ENCODE measurements at places on chromosomes 5 and 9.

DNA sequence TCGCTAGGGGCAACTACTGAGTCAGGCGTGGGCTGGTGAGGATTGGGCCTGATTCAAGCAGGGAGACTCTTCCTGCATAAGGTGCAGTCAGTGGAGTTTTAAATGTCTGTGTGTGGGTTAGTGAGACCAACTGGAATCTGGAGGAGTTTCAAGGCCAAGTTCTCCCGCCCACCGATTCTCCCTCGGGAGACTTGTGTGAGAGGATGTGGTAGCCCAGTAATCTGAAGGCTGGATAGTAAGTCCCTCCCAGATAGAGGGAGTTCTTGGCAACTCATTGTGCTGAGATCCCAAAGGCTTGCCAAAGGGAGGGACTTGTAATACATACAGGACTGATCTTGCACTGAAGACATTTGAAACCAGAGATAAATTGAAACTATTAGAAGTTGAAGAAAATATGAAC lies 51.8 kb downstream of the WDR36 start:
- DNase-seq = no peak

- DNase-seq = no peak
These were observed 128.3 kb upstream of the CCNH start for GRCh38 chr5:87541033-87541432.

DNA sequence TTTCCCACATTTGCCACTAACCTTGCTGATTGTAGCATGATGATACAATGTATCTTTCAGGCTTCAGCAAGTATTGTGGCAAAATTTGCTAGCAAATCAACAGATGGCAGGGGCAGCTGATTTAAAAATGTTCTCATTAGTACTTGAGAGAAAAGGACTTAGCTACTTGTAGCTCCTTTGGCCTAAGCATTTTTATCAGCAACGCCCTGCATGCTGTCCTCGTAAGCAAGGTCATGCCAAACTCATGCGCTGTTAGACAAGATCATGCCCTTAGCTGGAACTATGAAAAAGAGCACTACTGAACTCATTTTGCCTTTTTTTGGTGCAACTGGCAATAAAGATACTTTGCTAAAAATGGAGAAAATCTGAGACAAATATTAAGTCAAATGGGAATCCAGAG lies 197.1 kb downstream of the ICE1 start:
- no peak for DNase-seq

GRCh38 chr9:88319936-88320747 lies 68.1 kb upstream of the SPIN1 start:
- no peak for DNase-seq

GRCh38 chr9:114769624-114770023 lies 36.2 kb downstream of the TNFSF15 start:
- no peak for DNase-seq

DNA sequence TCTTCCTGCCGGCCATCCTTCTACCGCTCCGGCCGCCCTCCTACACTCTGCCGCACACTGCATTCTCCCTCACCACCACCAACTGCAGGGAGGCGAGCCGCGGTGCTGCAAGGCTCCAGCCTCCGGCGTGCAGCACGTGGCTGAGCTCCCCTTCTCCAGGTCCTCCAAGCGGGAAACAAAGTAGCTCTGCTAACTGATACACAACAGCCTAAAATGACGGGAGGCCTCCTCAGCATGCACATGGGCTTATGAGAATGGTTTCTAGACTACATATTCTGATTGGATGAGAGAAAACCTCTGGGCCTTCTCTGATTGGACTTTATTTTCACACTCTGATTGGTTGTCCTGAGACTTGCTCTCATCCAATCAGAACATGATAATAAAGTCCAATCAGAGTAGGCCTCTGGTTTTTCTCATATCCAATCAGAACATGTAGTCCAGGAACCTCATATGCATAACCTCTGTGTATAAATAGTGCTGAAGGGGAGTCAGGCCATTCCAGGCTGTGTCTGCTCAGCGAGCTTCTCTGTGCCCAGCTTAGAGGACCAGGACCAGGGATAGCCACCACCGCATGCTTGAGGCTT lies 27.0 kb upstream of the ZNF354B start:
- no peak for DNase-seq

DNA sequence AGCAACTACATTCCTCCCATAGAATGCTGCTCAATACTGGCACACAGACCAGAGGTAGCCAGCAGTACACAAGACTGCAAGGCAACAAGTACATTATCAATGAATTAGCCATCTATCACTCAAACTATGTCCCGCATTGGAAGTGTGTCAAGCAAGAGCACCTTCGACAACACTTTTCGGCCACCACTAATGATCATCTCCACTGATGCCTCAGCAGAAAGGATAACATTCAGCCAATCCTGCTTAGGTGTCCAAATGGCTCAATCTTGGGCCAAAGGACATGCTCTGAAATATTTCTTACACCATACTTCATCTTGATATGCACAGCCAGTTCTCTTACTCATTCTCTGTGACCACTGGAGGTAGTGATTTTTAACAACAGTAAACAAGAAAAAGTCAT lies 25.0 kb downstream of the SKP1 start:
- DNase-seq = no peak

DNA sequence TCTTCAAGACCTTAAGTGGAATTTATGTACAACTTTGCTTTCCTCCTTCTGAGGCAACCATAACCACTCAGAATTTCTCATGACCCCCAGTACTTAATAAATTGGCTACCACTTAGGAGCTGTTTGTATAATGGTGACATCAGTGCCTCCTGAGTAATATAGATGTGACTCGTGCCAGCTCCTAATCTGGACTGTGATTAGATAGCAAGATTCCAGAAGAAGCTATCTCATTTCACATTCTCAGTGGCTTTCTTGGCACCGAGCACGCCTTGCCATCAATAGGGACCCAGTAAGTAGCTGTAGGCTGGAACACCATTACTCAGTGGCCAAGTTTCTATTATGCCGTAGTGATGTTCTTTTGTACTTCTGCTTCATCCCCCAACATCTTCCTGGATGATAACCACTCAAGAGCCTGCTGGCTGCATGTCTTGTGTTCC lies 228.8 kb downstream of the CD180 start:
- DNase-seq = no peak

DNA sequence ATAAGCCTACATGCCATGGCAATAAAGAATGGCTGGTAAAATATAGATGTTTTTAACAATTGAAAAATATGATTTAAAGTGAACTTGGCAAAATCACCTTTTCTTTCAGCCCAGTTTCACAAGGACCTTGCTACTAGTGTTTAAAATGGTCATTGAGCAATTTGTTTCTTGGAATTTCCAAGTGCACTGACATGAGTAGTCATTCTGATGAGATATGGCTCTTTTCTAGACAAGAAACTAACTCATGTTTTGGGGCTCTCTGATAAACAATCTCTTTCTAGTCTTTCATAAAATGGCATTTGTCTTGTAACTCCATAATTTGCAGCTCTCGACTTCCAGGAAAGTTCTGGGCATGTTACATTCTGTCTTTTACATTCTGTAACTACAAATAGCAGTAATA lies 176.8 kb downstream of the NR2F1-AS1 start:
- no peak for DNase-seq

GRCh38 chr5:173823721-173824567 lies 64.2 kb upstream of the CPEB4 start:
- no peak for DNase-seq

DNA sequence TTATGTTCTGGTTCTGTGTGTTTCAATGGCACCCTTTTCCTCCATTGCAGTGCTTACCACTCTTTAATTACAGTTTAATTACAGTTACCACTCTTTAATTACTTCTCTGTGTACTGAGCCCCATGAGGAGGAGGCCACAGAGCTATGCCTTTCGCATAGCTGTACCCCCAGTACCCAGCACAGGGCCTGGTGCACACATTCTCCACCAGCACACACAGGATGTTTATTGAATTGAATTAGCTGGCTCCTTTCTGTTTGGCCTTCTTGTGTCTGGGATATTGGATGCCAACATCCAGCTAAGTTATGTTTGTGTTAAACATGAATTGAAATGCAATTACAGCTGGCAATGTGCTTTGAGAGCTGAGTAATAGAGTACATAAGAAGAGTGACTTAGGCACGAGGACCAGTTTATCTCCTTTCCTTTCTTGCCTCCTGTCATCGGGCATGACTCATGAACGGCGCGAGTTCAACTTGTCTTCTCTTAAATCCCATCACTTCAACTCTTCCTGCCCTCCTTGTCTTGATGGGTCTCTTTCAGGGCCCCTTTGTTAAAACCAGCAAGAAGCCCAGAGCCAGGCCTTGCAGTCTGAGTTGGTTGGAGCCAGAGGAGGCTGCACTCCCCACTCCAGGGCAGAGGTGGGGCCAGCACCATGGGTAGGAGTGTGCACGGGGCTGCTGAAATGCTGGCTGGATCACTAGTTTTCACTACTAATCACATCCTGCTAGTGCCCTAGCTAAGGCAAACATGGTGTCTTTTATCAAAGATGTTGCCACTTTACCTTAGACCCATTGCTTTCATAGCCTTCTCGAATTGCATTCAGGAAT lies 37.4 kb downstream of the MVB12B start:
- DNase-seq = no peak

DNA sequence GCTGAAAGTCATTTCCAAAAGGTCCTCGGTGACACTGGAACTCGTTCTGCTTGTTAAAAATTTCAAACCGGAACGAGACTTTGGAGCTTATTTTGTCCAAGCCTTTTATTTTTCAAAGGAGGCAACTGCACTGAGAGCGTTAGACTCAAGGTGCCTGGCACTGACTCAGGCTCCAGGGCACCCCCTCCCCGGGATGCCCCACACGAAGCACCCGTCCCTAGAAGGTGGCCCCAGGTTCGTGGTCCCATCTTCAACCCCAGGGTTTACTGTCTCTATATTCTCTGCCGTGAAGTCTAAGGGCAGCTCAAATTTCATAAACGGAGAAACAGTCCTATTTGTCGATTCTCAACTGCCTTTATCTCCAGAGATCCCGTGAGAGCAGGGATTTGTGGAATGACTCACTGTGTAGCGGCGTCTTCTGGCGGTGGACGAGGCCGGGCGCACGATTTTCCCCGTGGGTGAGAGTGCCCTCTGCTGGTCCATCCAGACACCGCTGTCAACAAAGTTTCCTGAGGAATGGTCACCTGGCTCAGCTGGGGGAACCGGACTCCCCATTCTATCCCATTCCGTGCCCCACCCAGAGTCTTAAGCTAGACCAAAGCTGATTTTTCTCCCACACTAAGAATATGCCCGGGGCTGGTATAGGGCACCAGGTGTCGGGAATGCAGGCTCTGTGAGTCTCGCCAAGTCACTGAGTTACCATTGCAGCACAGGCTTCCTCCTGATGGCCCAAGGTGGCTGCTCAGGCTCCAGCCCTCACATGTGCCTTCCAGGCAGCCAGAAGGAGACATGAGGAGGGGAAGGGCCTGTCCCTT lies 27.1 kb upstream of the SLC6A19 start:
- no peak for DNase-seq

GRCh38 chr9:75941066-75941465 lies 50.6 kb downstream of the PCSK5 start:
- no peak for DNase-seq

GRCh38 chr5:82820961-82821845 lies 256.0 kb downstream of the TMEM167A start:
- DNase-seq = no peak

GRCh38 chr5:124806373-124807077 lies 60.1 kb upstream of the ZNF608 start:
- DNase-seq = no peak

GRCh38 chr5:132000677-132001453 lies 10.6 kb downstream of the ACSL6 start:
- DNase-seq = peak; percentile 69

GRCh38 chr5:88875341-88876234 lies 7.4 kb downstream of the MEF2C start:
- peak; percentile 39 for DNase-seq

DNA sequence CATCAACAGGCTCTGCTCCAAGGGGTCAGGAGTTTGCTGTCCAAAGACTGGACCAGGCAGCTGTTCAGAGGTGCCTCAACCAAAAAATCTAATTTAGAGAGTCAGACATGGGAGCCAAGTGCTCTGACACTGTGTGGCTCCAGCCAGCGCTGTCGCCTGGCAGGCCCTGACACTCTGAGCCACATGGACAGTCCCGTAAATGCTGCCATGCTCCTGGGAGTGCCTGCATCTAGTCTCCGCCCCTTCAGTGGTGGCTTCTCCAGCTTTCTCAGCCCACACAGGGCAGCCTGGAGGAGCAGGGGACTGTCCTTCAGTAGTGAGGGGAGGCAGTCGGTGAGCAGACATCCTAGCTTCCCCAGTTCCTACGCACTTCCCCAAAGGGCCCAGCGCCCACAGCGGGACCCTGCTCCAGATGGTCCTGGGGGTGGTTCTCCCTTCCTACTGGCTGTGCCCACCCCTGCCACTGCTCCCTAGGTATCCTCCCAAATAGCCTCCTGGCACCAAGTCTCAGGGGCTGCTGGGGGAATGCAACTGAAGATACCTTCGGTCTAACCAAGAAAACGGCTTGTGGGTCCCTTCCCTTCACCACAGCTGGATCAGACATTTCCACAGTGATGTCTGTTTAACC lies 72.3 kb downstream of the SHC3 start:
- DNase-seq = no peak

- DNase-seq = no peak
These were observed 92.4 kb downstream of the EQTN start for GRCh38 chr9:27204578-27204977.

GRCh38 chr9:3125602-3126405 lies 281.9 kb upstream of the PUM3 start:
- DNase-seq = no peak

DNA sequence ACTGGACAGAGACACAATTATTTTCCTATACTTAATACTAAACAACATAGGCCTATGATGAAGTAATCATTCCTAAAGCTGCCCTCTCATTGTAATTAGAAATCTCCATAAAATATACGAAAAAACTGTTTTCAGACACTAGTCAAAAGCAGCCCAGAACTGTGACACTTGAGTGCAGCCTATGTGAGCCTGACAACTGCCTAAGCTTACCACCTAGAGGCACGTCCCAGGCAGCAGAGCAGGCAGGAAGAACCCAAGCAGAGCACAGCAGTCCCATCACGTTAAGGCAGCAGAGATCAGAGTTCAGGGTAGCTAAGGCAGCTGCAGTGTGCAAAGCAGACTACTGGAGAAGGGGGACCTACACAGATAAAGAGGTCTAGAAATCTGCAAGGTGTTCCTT lies 46.4 kb downstream of the GOLPH3 start:
- no peak for DNase-seq

DNA sequence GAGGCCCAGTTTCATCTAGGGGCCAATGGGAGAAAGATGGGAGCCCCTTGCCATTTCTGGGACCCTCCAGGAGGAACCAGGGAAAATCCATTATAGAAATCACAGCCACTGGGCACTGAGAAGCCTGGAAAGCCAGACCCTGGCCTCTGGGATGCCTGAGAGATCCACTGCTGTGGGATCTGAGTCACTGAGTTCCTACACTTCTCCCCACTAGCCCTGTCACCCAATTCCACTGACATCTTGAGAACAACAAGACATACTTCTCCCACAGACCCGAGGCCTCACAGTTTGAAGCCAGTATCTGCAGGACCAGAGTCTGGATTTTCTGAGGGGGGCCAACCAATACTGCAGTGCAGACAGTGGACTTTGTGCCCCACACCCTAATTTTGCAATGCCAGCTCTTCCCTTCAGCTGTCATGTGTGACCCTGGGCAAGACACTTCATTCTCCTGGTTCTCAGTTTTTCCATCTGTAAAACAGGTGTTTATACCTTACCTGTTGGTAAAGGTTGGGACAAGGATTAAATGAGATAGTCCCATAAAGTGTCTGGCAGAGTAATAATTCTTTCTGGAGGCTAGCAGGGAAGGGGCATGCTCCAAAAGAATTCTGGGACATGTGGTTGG lies 46.5 kb downstream of the CXXC5 start:
- no peak for DNase-seq

Data from GDM1 (cell line).